ENCODE measurements at places on chromosomes 5 and 9.

- no peak for DNase-seq
Measured at GRCh38 chr9:125485471-125486151, 221.4 kb downstream of the MAPKAP1 start.

GRCh38 chr5:134029156-134029555, 24.4 kb upstream of the VDAC1 start:
- peak; percentile 79 for DNase-seq

GRCh38 chr5:179241764-179242370, 103.4 kb downstream of the ADAMTS2 start:
- DNase-seq, result no peak

DNA sequence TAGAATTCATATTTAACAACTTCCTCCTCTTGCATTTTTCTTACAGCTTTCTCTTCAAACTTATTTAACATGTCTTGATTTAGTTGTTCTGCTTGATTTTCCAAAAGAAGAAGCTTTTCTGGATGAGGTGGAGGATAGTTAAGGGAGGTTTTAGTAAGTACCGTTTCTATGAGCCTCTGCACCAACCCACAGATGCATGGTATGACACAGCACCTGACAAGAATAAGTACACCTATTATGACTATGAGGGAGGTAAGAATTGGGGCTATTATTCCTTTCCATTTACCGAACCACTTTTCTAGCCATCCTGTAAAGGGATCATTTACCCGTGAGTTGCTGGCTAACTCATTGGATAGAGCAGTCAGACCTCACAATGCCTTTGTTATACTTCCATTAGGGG, 2.5 kb upstream of the HMGCS1 start:
- DNase-seq, result no peak

DNA sequence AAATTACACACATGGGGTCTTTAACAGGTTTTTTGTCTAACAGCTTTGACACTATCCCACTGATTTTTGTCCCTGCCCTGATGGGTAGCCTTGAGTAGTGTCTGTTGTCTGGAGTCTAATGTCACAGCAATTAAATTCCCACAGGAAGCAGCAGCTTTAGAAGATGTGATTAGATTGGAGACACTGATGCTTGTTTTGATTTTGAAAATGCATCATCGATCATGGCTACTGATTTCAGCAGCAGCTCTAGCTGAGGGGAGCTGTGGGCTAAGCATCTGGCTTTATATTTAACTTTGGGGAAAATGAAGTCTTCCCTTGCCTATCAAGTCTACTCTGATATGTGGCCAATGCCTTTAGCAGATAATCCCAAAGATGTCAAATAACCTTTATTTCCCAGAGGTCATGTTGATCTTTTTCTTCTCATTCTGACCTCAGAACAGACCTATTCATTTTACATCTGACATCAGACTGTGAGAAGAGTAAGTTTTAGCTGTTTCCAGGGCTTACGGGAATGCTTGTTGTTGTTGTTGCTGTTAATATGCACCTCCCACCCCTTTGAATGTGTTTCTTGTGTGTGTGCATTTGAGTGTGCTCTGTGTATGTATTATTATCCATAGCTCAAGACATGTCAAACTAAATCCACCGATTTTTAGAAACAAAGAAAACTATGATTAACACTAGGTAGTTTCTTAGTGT, 704.9 kb upstream of the NUDT12 start:
- DNase-seq, result no peak

GRCh38 chr5:55415071-55415470, 107.3 kb downstream of the MTREX start:
- no peak for DNase-seq

DNA sequence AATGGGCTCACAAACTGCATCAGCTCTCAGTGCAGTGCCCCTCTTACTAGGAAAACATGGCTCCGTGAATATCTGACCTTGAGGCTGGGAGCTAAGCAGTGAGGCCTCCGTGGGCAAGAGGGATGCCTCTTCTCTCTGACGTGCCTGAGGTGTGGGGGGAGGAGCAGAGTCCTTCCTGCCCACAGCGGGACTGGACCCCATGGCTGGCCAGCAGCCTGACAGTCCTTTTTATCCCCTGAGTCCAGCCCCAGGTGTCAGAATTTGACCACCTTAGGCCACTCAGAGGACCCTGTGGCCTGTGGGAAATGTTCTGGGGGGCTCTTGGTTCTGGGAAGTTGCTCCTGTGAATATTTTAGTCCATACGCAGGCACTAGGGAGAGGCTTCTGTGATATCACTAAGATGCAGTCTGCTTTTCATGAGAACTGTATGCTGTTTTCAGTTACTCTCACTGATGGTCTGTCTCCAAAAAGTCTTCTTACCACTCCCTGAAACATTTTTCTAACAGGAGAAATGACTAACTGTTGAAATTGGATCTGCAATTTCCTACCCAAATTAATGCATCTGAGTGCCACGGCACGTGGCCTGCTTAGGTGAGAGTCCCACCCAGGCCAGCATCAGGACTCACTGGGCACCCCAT, 23.4 kb downstream of the ANGPTL2 start:
- no peak for DNase-seq

DNA sequence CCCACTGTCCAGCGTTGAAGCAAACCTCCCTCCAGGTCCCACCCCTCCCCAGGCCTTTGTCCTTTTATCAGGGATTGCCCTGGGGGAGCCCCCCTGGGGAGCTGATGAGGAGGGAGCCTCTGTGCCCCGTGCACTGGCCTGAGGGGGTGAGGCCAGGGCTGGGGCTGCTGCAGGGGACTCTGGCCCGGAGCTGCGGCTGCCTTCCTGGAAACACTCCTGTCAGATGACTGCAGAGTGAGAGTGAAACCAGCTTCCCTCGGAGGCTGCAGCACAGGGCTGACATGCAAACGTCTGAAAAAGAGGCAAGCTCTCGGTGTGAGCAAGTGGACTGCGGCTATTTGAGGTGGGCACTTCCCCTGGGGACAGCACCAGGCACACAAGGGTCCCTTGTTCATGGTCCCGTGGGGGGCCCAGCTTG, 4.6 kb upstream of the TRAF2 start:
- DNase-seq, result no peak

GRCh38 chr9:86902176-86902575, 45.1 kb downstream of the GAS1 start:
- no peak for DNase-seq

- DNase-seq, result no peak
Measured at GRCh38 chr9:36911601-36912412, 122.3 kb downstream of the PAX5 start.

DNA sequence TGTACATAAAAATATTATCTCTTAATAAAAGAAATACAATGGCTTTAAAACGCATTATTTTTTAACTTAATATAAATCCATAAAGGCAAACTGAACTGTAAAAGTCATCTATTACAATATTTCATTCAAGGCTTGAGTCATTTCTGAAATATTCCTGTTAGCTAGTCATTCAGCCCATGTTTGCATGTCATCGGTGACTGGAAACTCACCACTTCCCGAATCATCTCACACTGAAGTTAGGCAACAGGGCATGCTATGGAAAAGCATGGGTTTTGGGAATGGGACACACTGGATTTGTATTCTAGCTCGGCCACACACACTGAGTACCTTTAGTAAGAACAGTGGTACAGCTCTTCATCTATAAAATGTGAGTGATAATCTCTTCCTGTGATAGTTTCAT, 691.1 kb upstream of the C9orf72 start:
- DNase-seq, result no peak

DNA sequence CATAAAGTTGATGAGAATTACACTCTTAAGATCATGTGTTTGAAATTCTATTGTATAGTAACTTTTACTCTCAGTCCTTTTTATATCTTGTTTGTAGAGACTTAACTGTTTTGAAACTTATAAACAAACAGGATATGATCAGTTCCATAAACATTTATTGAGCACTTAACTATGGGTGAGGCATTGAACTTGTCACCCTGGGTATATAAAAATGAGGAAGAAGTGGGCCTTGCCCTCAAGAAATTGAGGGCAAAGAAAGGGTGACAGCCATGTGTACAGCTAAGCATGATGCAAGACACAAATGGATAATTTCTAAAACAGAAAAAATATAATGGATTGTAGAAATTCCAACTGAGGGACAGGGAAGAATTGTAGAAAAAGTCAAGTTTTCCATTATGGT, 15.7 kb downstream of the UNC13B start:
- no peak for DNase-seq

GRCh38 chr5:80190960-80191359, 64.9 kb downstream of the SERINC5 start:
- DNase-seq, result no peak

DNA sequence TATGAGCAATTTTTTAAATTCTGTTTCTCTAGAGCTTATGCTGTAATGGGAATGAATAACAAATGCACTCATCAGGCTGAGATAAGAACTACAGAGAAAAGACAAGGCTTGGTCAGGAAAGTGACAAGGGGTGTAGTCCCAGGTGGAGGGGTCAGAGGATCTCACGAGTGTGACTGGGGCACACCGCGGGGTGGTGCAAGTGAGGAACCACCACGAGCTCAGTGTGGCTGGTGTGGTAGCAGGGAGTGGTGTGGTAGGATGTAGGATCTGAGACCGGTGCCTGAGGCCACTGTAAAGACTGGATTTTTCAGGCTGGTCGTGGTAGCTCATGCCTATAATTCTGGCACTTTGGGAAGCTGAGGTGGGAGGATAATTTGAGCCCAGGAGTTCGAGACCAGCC, 9.0 kb downstream of the ANXA6 start:
- DNase-seq, result no peak

DNA sequence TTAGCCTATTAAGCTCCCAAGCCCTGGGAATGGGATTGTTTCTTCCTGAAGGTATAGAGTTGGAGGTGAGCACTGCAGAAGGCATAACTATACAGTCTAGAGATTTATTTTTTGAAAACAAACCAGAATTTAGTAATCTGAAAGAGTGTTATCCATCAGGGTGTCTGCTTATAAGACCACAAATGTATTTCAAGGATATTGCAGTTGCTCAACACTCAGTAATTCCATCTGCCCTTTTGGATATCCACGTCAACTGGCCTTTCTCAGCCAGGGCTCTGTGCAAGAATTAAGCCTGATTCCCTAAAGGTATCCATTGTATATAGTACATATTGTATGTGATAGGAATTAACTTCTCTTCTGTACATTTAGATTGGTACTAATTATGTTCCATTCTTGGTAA, 15.0 kb upstream of the IL31RA start:
- DNase-seq, result no peak

- DNase-seq, result no peak
Measured at GRCh38 chr5:124194282-124194681, 552.2 kb downstream of the ZNF608 start.

GRCh38 chr9:88800329-88800682, 191.0 kb upstream of the S1PR3 start:
- DNase-seq, result no peak

- no peak for DNase-seq
Measured at GRCh38 chr9:109861918-109862317, 81.9 kb downstream of the PALM2AKAP2 start.

GRCh38 chr5:118956727-118957126, 31.6 kb downstream of the DTWD2 start:
- DNase-seq, result no peak

GRCh38 chr5:156826150-156826549, 23.9 kb upstream of the PPP1R2B start:
- no peak for DNase-seq

GRCh38 chr5:111675201-111675934, 81.6 kb downstream of the NREP start:
- no peak for DNase-seq

GRCh38 chr9:124453586-124454191, 3.4 kb downstream of the ADGRD2 start:
- no peak for DNase-seq

DNA sequence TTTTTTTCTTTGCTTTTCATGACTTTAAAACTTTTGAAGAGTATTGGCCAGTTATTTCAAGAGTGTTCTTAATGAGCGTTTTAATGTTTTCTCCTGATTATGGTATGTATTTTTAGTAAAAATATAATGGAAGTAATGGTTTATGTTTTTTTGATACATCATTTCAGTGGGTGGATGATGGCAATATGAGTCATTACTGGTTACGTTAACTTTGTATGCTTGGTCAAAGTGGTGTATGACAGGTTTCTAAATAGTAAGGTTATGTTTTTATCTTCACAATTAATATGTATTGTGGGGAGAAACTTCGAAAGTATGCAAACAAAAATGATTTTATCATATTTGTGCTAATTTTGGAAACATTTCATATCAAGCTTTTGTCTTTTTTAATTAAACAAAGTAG, 176.7 kb upstream of the PRDM9 start:
- DNase-seq, result no peak

- DNase-seq, result peak; percentile 6
Measured at GRCh38 chr5:68555907-68556681, 340.5 kb downstream of the PIK3R1 start.

GRCh38 chr9:135085830-135086546, 1.5 kb upstream of the OLFM1 start:
- peak; percentile 62 for DNase-seq

GRCh38 chr9:76438841-76439588, 20.0 kb upstream of the GCNT1 start:
- no peak for DNase-seq

GRCh38 chr9:129398961-129399633, 221.0 kb upstream of the IER5L start:
- no peak for DNase-seq

- peak; percentile 61 for DNase-seq
Measured at GRCh38 chr9:111961009-111961408, 64.4 kb downstream of the UGCG start.

DNA sequence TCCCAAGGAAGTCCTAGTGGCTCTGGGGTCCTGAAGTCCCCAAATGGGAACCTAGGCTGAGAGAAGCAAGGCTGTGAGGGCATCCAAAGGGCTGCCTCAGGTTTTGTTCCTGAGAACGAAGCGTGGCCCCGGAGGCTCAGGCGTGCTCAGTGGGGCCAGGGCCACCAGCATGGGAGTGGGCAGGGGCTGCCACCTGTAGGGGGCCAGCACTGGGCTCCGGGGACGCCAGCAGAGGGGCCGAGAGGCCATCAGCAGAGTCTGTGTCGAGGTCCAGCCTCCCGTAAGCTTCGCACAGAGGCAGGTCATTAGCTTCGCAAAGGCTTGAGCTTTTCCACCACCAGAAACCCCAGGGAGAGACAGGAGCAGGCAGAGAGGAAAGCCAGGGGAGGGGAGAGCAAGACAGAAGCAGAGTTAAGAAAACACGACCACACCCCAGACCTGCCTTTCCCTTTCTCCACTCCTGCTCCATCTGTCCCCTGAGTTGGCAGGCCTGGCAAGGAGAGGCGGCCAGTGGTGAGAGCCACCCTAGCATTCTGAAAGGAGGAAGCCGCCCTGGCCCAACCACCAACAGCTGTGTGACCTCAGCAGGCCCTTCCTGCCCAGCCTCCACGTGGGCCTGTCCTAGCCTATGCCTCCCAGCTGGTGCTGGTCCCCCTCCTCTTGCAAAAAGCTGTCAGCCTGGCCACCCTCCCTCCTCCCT, 5.5 kb upstream of the SURF6 start:
- DNase-seq, result no peak

Measured in MG63 (cell line).